ENCODE measurements at places on chromosomes 3 and 15.

DNA sequence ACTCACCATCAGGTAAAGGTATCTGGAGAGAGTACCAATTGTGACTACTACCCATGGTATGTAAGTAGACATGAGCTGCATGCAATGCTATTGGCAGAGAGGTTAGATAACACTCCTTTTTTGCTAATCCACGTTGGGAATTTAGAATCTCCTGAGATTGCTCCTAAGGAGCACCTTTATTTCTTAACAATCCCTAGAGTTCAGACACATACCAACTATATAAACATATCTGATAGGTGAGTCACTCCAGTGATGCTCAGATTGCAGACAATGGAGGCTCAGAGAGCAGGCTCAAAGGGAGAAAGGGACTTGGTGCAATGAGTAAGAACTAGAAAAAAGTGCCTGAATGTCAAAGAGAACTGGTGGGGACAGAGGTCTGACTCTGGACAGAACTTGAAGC, 47.0 kb upstream of the LRRFIP2 start:
- no peak for DNase-seq

GRCh38 chr3:48928679-48929078, 10.0 kb downstream of the ARIH2 start:
- DNase-seq: no peak

DNA sequence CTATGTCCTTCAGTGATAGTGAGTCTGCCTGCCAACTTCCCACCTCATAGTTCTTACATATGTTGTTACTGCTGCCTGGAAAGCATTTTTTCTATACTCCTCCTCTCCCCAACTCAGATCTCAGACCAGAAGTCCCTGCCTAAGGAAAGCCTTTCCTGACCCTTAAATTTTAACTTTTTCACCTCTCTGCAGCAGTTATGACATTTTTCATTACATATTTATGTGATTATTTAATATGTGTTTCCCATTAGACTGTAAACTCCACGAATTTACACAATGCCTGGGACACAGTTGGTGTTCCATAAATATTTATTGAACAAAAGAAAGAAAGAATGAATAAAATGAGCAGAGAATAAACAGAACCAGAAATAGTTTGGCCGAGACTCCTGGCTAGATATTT, 125.5 kb downstream of the MITF start:
- no peak for DNase-seq

GRCh38 chr3:1616744-1617143, 481.9 kb upstream of the CNTN4 start:
- DNase-seq: no peak

DNA sequence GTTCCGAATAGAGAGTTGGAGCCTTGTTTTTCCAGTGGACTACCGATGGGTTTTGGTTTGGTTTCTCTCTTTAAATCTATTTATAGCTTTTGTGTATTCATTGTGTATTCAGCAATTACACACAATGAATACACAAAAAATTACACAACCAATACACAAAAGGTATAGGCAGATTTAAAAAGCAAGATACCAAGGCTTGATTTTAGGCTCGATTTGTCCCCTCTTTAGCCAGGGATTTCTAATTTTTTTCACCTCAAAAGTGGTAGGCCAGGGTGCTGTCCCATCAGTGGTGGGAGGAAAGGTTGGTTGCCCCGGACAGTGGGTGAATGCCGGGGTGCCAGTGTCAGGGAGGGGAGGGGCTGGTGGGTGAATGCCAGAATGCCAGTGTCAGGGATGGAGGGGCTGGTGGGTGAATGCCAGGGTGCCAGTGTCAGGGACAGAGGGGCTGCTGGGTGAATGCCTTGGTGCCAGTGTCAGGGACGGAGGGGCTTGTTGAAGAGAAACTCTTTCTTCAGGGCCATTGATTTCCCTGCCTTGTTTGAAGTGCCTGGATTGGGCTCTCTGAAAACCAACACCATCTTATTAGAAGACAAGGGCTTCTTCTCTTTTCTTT, 186.2 kb downstream of the GOLGA6L6 start:
- DNase-seq: no peak

DNA sequence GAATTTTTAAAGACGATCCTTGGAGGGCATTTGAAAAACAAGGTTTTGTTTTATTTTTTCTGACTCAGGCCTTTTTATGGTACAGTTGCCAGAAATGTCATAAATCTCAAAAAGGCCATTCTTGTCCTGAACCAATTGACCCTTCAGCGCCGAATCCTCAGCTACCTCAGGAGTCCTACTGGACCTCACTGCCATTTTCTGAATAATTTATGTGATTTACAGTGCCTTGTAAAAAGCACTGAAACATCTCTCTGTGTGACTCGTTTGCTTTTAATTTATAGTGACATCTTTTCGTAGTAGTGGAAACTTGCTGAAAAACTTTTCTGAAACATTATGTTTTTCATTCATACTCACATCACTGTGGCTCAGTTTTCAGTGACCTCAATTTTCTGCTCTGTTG, 72.2 kb upstream of the ARL6 start:
- no peak for DNase-seq

- DNase-seq: no peak
Observed at GRCh38 chr3:160811237-160811548, 55.2 kb downstream of the PPM1L start.

GRCh38 chr3:81788044-81788443, 26.6 kb upstream of the GBE1 start:
- DNase-seq: no peak

DNA sequence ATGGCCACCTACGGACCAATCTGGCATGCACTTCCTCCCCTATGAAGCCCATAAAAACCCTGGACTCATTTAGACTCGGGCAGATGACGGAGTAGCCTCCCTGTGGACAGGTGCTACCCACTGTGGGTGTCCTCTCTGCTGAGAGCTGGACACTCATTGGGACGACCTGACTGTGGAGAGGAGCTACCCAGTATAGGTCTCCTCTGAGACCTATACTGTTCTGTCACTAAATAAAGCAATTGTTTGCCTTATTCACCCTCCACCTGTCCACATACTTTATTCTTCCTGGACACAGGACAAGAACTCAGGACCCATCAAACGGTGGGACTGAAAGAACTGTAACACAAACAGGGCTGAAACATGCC, 53.3 kb upstream of the CADM2 start:
- DNase-seq: no peak

GRCh38 chr3:176562331-176562730, 635.0 kb downstream of the TBL1XR1 start:
- DNase-seq: no peak

DNA sequence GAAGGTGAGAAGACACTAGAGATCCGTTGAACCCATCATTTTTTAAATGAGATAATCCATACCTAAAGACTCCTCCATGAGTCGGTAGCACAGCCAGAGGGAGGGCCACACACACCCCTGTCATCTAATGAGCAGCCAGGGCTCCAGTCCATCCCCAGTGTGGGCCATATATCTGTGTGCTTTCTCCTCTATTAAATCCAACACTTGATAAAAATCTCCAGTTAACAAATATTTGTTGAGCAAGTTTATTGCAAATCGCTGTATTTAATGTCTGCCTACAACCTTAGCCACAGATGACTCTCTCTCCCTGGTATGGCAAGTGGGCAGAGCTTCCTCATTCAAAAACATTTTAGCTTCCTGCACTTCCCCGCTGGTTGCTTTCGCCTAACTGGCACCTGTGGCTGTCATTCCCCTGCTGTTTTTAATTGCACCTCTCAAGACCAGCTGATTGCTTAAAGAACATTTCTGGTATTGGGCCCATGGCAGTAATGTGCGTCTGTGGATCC, 82.8 kb downstream of the SMAD3 start:
- no peak for DNase-seq

GRCh38 chr3:38084334-38085310, 45.6 kb downstream of the DLEC1 start:
- peak; percentile 2 for DNase-seq

- DNase-seq: no peak
Observed at GRCh38 chr3:137110392-137110996, 152.7 kb downstream of the IL20RB start.

DNA sequence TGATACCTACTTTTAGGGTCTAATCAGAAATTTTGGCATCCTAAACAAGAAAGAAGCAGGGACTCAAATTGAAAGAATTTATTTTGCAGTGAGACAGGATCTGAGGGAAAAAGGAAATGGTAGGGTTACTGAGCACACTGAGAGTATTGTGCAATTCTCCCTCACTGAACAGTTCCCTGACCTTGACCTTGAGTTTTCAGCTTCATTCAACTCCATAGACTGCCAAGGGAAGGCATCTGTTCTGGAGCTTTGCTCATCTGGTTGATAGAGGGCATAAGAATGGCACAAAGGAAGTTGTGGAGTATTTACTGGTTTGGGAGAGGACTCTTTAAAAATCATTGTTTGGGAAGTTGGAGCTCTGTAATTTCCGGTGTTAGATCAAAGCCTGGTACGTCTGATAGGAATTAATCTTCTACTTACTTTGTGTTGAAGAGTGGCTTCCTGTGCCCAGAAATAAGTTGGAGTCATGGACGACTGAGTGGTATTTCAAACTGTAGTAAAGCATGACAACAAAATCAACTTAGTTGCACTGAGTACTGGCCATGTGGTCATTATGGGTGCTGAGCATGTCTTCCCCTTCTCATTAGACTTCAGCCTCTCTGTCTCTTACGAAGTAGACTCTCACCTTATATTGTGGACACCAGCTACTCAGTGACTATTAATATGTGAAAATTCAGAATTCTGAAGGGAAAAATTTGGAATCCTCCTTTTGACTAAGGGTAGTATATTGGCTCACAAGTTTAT, 40.8 kb downstream of the CLDN1 start:
- DNase-seq: no peak

DNA sequence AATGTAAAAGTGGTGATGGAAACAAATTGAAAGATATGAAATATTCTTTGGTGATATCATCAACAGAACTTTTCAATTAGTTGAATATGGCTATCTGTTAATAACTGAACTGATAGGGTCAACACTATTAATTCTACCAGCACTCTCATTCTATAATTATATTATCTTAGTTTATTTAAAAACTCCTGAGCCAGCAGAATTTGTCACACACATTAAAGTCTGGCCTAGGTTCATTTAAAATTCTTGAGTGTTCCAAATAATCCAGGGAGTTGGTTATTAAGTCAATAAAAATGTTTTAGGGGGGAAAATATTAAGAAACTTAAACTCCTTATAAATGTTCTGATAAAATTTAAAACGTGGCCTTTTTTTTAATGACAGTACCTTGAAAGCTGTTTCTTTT, 189.6 kb upstream of the GRM7 start:
- no peak for DNase-seq

- DNase-seq: no peak
Observed at GRCh38 chr3:127139601-127140500, 53.1 kb upstream of the PRR23E start.

DNA sequence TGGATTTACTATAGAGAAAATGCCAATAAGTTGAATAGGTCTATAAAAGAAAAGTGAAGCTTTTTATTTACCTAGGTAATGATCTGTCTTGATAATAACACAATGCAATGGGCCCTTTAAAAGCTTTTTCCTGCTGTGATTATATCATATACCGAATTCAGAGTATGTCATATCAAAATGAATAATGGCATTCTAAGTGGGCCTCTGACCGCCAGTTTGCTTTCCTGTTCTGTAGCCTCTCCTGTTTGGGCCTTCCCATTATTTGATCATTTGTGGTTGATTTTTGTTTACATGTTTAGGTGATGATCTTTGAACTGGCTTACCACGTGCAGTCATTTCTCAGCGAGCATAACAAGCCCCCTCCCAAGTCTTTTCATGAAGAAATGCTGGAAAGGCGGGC, 14.9 kb downstream of the EIF2AK4 start:
- no peak for DNase-seq

GRCh38 chr3:195240171-195240701, 30.7 kb downstream of the XXYLT1 start:
- DNase-seq: no peak

GRCh38 chr3:172397716-172398405, 50.4 kb downstream of the GHSR start:
- DNase-seq: no peak

DNA sequence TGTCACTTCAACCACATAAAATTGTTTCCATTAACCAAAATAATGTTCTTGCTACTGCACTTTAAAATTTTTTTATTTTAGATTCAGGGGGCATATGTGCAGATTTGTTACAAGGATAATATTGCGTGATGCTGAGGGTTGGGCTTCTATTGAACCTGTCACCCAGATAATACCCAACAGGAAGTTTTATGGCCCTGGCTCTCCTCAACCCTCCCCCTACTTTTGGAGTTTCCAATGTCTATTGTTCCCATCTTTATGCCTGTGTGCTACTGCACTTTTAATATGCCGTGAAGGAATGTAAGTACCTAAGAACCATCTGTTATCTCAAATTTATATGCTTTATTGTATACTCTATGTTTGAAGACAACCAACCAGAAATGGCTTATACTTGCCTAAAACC, 42.0 kb upstream of the IMPG2 start:
- DNase-seq: no peak

GRCh38 chr3:52268036-52268435, 10.4 kb downstream of the WDR82 start:
- no peak for DNase-seq

- DNase-seq: no peak
Observed at GRCh38 chr3:13561376-13561775, 12.5 kb downstream of the FBLN2 start.

DNA sequence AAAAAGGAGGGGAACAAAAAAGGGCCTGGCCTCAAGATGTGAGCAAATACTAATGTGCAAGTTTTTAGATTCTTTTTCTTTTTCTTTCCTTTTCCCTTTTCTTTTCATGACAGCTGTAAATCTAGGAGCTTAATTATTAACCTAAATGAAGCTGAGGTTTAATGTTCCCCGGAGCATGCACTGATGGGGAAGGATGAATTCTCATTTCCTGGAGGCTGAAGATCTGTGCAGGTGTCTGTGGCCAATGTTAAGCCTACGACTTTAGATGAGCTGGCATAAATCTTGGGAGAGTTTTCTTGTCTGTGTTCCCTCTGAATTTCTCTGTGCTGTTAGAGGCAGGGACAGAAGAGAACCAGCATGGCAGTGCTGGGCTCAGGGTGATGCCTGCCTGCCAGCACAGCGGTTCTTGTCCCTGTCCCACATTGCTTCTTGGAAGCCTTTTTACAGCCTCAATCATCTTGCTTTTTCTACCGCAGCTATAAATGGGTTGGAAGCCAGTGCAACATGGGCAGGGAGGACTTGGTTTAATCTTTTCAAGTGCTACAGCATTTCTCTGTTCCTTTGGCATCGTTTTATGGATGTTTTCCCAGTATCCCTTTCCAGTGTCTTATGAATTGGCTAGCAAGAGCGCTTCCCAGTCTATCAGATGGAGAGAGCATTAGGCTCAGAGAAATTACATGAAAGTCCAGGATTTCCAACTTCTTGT, 119.1 kb downstream of the ATG7 start:
- DNase-seq: no peak

- DNase-seq: no peak
Observed at GRCh38 chr15:65401611-65402240, 21.0 kb downstream of the IGDCC4 start.

DNA sequence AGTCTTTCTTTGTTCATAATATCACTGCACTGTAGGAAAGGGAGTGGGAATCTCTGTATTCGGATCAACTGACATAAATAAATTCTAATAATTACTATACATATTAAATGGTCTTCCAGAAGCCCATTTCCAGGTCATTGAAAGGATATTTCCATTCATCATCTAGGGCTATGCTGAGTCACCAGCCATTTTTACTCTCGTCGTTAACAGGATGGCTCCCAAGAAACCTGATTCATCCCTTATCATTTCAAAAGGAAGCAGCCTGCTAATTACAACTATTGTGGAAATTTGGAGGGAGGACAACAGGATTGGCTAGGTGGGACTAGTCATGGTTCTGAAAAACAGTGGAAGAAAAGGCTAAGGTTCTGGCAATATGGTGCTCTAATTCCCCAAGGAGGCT, 13.6 kb downstream of the GMNC start:
- no peak for DNase-seq

- no peak for DNase-seq
Observed at GRCh38 chr3:48026951-48027908, 11.0 kb upstream of the MAP4 start.

Measured in fibroblast of skin of left quadriceps (primary cell).